Testis (tissue), 5 donors: ENCODE measurements at places on chromosomes 16 and 17. TPM values are rescaled to one million over a fixed set of nuclear protein-coding genes. Genes with fewer than 3 reads are reported as not detected.

MAP3K14 gene
- total RNA-seq: 12.4 TPM

CRHR1 gene
- 0.55 TPM for total RNA-seq

- DNase-seq: no peak
- no peaks in the 10 kb centered on the region for H3K36me3 ChIP-seq
- H3K27me3 ChIP-seq: no peaks in the 10 kb centered on the region
- no peak overlapping the region for H3K4me3 ChIP-seq
Measured at GRCh38 chr17:82328141-82328993, 5.2 kb downstream of the SECTM1 start.

GRCh38 chr17:31321966-31322365 is 544 bp upstream of the EVI2A start:
- H3K4me3 ChIP-seq: no peak overlapping the region
- no peak overlapping the region for H3K27ac ChIP-seq
- no peaks in the 10 kb centered on the region for H3K36me3 ChIP-seq
- no peak for DNase-seq
- no peaks in the 10 kb centered on the region for H3K27me3 ChIP-seq

- no peak overlapping the region for H3K4me3 ChIP-seq
- no peak for DNase-seq
- peaks cover 38% of the 10 kb centered on the region for H3K4me1 ChIP-seq
- no peak overlapping the region for H3K27ac ChIP-seq
- no peaks in the 10 kb centered on the region for H3K27me3 ChIP-seq
- no peaks in the 10 kb centered on the region for H3K36me3 ChIP-seq
Measured at GRCh38 chr16:50311134-50311528, 44.8 kb downstream of the ADCY7 start.

- H3K4me3 ChIP-seq: no peak overlapping the region
- H3K27me3 ChIP-seq: no peaks in the 10 kb centered on the region
- H3K4me1 ChIP-seq: no peaks in the 10 kb centered on the region
- H3K36me3 ChIP-seq: no peaks in the 10 kb centered on the region
Measured at GRCh38 chr17:13879961-13880466, 189.3 kb upstream of the COX10 start.

DNA sequence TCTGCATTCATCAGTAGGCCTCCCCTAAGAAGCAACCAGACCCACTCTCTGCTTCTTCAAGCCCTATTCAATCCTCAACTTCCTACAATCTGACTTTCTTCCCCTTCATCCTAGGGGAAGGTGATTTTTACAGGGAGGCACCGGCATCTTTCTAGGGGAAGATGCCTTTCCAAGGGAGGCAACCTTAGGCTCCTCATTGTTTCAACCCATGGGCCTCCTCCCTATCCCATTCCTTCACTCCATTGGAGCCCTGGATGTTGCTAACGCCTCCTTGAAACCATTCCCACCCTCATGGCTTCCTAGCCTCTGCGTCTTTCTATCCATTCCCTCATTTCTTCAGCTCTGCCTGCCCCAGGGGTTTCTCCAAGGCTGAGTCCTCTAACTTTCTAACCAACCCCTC is 2.7 kb upstream of the CUEDC1 start:
- H3K27me3 ChIP-seq: no peaks in the 10 kb centered on the region
- H3K36me3 ChIP-seq: no peaks in the 10 kb centered on the region
- DNase-seq: no peak
- no peak overlapping the region for H3K4me3 ChIP-seq
- peaks cover 3% of the 10 kb centered on the region for H3K4me1 ChIP-seq

DNA sequence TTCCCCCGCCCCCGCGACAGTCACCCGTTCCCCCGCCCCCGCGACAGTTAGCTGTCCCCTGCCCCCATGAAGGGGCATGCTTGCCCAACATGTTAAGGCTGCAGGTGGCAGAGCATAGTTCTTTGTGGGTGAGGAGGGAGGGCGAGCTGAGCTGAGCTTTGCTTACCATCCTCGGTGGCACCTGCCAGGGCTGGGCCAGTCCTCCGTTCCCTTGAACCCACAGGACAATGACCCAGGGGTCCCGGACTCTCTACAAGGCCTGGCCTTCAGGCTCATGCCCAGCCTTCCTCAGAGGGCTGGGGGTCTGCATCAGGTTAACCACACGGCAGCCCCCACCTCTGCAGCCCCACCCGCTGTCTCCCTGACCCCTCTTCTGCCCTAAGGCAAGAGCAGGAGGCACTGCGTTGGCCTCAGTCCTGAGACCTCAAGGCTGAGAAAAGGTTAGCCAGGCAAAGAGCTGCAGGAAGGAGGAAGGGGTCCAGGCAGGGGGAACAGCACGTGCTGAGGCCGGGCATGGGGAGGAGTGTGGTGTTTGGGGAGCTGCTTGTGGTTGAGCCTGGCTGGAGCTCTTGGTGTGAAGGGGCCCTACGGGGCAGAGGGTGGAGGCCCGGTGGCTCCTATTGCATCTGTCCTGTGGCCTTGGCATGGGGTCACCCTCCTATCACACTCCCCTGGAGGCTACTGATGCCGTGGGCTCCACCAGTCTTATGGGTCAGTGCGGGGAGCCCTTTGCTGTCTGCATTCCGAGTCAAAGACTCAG is 11.4 kb upstream of the DOC2B start:
- no peaks in the 10 kb centered on the region for H3K36me3 ChIP-seq
- H3K27me3 ChIP-seq: no peaks in the 10 kb centered on the region
- DNase-seq: no peak
- no peak overlapping the region for H3K27ac ChIP-seq
- H3K4me1 ChIP-seq: peaks cover 4% of the 10 kb centered on the region

DNA sequence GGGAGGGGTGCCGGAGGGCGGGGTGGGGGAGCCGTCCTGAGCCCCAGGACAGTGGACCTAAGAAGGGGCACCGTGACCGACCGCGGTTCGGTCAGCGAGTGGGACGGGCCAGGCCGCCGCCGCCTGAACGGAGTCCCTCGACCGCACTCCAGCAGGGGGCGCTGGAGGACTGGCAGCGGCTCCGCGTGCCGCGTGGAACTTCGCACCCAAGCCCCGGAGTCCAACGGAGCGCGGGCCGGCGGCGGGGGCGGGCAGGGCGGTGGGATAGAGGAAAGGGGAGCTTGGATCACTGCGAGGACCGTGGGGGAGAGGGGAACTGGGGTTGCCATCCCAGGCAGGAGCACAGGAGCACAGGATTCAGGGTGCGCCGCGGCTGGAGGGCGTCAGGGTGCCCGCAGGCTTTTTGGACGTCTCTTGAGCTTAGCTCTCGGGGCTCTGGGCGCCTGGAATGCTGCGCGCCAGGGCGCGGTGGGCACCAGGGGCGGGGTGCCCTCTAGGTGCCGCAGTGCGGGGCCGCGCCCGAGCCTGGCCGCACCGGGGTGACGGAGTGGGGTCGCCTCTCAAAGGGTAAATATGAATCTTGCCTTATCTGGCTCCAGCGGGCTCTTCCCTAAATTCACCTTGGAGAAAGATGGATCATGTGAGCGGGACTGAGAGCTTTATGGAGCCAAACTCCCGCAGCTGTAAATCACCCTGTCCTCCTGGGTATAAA is 379 bp upstream of the OTOP2 start:
- H3K4me3 ChIP-seq: peak overlapping the region; percentile 45
- no peak overlapping the region for H3K27ac ChIP-seq
- DNase-seq: peak; percentile 76
- H3K4me1 ChIP-seq: peaks cover 20% of the 10 kb centered on the region
- no peaks in the 10 kb centered on the region for H3K36me3 ChIP-seq

- DNase-seq: no peak
- peaks cover 10% of the 10 kb centered on the region for H3K4me1 ChIP-seq
- no peaks in the 10 kb centered on the region for H3K27me3 ChIP-seq
- H3K36me3 ChIP-seq: no peaks in the 10 kb centered on the region
Measured at GRCh38 chr17:41498276-41498675, 7.1 kb downstream of the KRT13 start.

DNA sequence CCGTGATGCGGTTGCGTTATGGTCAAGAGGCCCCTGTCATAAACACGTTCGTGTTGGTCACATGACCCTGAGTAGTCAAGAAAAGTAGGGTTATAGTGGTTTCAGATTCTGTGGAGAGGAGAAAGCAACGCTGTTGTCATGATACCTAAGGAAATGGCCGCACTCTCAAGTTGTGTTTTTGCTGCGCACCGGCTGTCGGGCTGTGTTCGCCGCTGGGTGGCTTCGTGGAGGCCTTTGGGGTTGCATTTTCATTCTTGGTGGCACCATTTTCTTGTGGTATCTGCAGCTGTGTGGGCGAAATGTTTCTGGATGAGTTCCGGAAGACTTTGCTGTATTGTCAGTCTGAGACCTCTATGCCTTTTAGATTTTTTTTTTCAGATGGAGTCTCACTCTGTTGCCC is 35.0 kb downstream of the DEF8 start:
- no peak overlapping the region for H3K4me3 ChIP-seq
- H3K27ac ChIP-seq: no peak overlapping the region
- H3K4me1 ChIP-seq: no peaks in the 10 kb centered on the region
- DNase-seq: no peak

- no peaks in the 10 kb centered on the region for H3K27me3 ChIP-seq
- no peaks in the 10 kb centered on the region for H3K36me3 ChIP-seq
- H3K4me3 ChIP-seq: no peak overlapping the region
- H3K4me1 ChIP-seq: no peaks in the 10 kb centered on the region
Measured at GRCh38 chr17:33924104-33924503, 331.0 kb upstream of the CCL2 start.

- no peak overlapping the region for H3K27ac ChIP-seq
- DNase-seq: no peak
- no peak overlapping the region for H3K4me3 ChIP-seq
- H3K4me1 ChIP-seq: peaks cover 6% of the 10 kb centered on the region
Measured at GRCh38 chr16:87457061-87457611, 35.7 kb downstream of the ZCCHC14 start.

- H3K27me3 ChIP-seq: no peaks in the 10 kb centered on the region
- no peak overlapping the region for H3K27ac ChIP-seq
- DNase-seq: no peak
- H3K36me3 ChIP-seq: no peaks in the 10 kb centered on the region
Measured at GRCh38 chr17:48129981-48130380, 22.4 kb downstream of the SNX11 start.

- DNase-seq: no peak
- no peak overlapping the region for H3K4me3 ChIP-seq
- peaks cover 20% of the 10 kb centered on the region for H3K4me1 ChIP-seq
- H3K27me3 ChIP-seq: no peaks in the 10 kb centered on the region
- H3K27ac ChIP-seq: peak overlapping the region; percentile 75
Measured at GRCh38 chr16:66511602-66512271, 38.2 kb downstream of the TK2 start.

GRCh38 chr17:28955408-28955807 is 4.1 kb upstream of the PHF12 start:
- H3K36me3 ChIP-seq: no peaks in the 10 kb centered on the region
- peaks cover 10% of the 10 kb centered on the region for H3K4me1 ChIP-seq
- no peak overlapping the region for H3K4me3 ChIP-seq

GRCh38 chr17:78645421-78646295 is 68.5 kb upstream of the DNAH17 start:
- DNase-seq: peak; percentile 52
- H3K4me1 ChIP-seq: no peaks in the 10 kb centered on the region
- no peak overlapping the region for H3K27ac ChIP-seq
- H3K4me3 ChIP-seq: no peak overlapping the region
- no peaks in the 10 kb centered on the region for H3K36me3 ChIP-seq

GRCh38 chr16:74716355-74716754 is 15.7 kb upstream of the MLKL start:
- no peak overlapping the region for H3K27ac ChIP-seq
- H3K4me3 ChIP-seq: no peak overlapping the region
- no peaks in the 10 kb centered on the region for H3K27me3 ChIP-seq
- H3K36me3 ChIP-seq: no peaks in the 10 kb centered on the region
- no peak for DNase-seq
- H3K4me1 ChIP-seq: no peaks in the 10 kb centered on the region

DNA sequence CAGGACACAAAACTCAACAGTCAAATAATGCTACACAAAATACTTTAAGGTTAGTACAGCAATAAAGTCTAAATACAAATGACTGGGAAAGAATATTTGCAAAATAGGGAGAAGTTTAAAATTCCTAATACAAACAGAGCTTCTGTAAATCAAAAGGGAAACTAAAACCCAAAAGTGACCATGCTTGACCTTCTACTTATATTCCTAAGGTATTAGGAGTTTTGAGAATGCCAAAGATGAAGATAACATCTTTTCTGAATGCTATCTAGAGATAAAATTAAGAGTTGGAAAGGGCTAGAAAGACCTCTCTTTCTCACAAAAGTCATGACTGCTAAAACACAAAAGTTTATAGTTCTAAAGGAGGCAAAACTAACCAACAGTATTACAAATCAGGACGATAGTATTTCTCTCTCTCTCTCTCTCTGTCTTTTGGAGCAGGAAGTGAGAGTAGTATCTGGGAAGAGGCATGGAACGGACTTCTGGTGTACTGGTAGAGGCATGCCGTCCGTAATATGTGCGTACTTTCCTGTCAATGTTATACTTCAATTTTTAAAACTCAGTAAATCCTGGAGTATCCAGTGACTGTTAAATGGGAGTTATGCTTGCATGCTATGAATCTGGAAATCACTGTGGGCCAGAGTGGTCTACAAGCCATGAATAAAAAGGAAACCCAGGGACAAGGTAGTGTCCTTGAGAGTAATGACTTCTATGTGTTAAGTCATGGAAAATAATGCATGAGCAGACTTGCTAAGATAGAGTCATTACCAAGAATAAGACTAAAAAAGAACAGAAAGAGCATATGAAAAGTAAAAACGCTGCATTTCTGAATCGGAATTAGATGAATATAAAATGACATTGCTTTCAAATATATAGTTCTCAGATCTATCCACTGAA is 49.7 kb upstream of the ANKFY1 start:
- no peak for DNase-seq
- no peaks in the 10 kb centered on the region for H3K27me3 ChIP-seq
- peaks cover 46% of the 10 kb centered on the region for H3K4me1 ChIP-seq
- no peak overlapping the region for H3K27ac ChIP-seq
- no peak overlapping the region for H3K4me3 ChIP-seq

DNA sequence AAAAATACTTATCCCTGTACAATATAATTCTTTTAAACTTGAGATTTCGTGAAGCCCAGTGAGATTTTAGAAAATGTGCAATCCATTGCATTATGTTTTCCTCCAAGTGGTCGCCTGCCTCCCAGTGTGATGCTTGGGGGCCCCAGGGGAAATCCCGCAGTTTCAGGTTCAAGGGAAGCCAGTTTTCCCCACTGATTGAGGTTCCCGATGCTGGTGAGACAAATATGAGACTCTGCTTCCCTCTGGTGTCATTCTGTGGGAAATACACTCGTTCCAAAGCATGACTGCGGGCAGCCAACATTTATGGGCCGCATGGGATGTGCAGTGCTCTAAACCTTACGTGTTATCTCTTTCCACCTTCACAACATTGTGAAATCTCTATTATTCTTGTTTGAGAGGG is 200.8 kb downstream of the PRKCB start:
- no peak overlapping the region for H3K4me3 ChIP-seq
- DNase-seq: peak; percentile 71
- H3K27me3 ChIP-seq: no peaks in the 10 kb centered on the region
- H3K27ac ChIP-seq: no peak overlapping the region
- no peaks in the 10 kb centered on the region for H3K36me3 ChIP-seq
- H3K4me1 ChIP-seq: no peaks in the 10 kb centered on the region

DNA sequence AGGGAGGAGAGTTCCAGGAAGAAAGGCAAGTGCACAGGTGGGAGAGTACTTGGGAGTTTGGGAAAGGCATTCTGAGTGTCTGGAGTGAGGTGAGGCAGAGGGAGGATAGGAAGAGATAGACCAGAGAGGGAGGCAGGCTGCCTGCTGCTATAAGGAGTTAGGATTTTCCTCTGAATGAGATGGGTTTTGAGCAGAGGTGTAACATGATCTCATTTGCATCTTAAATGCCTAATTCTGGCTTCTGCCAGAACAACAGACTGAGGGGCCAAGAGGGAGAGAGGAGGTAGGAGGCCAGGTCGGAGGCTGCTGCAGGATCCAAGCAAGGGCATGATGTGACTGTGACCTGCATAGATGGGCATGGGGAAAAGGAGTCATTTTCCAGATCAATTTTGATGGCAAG is 31.5 kb upstream of the IRX6 start:
- H3K27me3 ChIP-seq: no peaks in the 10 kb centered on the region
- no peaks in the 10 kb centered on the region for H3K36me3 ChIP-seq
- no peak for DNase-seq
- H3K27ac ChIP-seq: no peak overlapping the region
